ENCODE measurements at places on chromosomes 6 and 20.

- DNase-seq: no peak
Observed at GRCh38 chr20:6420336-6420735, 297.5 kb upstream of the FERMT1 start.

GRCh38 chr6:38805692-38806091, 90.6 kb downstream of the DNAH8 start:
- no peak for DNase-seq

DNA sequence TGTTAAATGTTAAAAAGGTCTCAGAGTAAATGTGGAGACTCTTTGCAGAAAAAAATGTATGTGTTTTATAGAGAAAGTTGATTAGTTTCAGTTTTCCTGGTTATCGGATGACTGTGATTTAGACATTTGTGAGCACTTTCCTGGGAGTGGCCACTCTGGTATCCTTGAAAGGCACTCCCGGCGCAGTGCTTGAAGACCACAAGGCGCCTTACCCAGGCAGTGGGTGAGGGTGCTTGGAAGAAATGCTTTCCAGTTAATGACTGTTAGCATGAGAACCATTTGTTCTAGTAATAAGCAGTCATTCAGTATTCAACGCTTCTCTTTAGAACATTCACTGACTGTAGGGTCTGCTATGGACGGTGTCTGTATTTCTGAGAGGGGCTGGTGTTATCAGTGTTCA, 7.2 kb downstream of the CDS2 start:
- no peak for DNase-seq

DNA sequence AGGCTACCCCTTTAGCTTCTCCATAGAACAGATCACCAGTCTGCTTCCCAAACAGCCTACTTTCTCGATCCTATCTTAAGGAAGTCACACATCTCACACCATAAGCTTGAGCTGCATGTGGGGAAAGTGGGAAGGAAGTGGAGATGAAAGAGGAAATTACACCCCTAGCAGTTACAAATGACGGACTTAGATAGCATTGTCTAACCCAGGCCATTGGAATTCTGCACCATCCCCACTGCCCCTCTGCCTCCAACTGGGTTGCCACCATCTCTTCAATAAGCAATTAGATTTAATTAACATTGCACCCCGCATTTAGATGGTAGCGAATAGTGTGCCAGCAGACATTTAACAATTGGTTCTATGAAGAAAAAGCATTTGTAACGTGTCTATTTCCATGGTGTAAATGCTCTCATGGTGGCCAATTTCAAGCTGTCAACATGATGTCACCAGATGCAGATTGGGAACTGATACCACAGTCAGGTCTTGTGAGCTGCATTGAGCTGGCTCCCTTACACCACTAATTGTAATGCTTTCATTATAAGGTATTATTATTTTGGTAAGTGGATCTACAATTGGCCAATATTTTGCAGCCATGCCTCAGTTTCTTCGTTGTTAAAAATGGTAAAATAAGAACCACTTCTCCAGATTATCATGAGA, 124.7 kb downstream of the CD24 start:
- DNase-seq: peak; percentile 66

- DNase-seq: no peak
Observed at GRCh38 chr20:43009532-43009931, 180.2 kb downstream of the PTPRT start.

DNA sequence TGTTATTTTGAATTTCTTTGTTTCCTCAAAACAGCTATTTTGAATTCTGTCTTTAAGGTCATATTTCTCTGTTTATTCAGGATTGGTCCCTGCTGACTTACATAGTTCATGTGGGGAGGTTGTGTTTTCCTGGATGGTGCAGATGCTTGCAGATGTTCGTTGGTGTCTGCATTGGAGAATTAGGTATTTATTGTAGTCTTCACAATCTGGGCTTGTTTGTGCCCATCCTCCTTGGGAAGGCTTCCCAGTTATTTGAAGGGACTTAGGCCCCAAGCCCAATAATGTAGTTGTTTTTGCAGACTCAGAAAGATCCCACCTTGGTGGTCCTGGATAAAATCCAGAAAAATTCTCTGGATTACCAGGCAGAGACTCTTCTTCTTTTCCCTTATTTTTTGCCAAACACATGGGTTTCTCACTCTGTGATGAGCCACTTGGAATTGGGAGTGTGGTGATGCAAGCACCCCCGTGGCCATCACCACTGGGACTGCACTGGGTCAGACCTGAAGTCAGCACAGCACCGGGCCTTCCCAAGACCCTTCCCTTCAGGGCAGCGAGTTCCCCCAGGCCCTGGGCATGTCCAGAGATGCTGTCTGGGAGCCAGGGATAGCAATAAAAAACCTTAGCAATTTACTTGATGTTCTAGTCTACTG, 81.6 kb upstream of the EZR start:
- no peak for DNase-seq

- DNase-seq: no peak
Observed at GRCh38 chr6:186340-186965, 105.8 kb upstream of the DUSP22 start.

DNA sequence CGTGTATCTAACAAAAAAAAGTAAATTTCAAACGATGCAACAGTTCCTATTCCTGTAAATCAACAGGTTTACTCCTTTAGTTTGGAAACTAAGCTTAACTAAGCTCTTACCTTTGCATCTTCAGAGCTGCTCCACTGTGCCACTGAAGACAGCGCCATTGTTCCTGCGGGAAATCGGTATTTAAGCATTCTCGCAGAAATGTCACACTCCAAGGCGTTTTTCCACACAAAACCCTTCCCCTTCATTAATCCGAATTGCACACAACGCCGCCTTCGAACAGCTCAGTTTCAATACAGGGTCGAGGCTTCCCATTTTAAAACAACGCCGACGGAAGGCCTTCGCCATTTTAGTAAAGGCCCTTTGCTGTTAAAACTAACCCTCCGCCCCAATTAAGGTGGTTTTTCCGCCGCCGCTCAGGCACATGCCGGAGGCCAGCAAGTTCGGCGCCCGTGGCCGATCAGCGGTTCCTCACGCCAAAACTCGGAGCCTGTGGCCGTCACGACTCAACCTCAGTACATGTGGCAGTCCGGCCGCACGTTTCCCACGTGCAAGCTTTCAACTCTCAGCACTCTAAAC, 35.4 kb upstream of the SYNCRIP start:
- no peak for DNase-seq

DNA sequence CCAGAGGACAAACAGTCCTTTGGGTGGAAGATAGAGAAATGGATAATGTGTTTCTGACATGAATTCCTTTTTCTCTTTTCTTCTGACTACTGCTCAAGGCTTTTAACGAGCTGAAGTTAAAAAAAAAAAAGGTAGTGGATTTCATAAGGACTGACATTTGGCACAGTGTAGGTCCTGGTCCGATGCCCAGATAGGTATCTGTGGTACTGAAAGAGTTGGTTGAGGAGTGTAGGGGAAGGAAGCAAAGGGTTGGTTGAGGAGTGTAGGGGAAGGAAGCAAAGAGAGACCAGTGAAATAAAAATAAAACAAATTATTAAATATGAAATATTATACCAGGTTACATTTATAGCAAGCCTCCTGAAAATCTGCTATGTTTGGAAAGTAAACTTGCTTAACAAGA, 11.8 kb downstream of the UTRN start:
- DNase-seq: no peak
